ENCODE measurements at places on chromosomes 12 and 14.

- no peak for DNase-seq
These were observed 4.9 kb upstream of the NEMF start for GRCh38 chr14:49857427-49858003.

GRCh38 chr12:105670672-105671071 lies 340.2 kb downstream of the C12orf75 start:
- DNase-seq, result no peak

DNA sequence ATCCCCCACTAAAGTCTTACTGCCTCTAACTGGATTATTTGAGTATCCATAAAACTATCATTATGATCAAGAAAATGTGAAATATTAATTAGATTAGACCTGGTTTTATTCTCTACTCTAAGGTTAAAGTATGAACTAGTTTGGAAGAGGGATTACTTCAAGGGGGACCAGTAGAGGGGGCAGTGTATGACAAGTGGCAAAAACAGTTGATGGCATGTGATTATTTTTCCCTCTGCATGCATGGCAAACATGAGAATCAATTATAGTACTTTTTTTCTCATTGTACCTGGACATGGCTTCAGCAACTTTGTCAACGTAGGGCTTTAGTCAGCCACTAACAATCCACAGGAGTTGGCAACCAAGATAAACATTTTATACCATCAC lies 145.0 kb upstream of the SLC38A2 start:
- DNase-seq, result peak; percentile 37

- DNase-seq, result peak; percentile 82
These were observed 63.5 kb downstream of the DGLUCY start for GRCh38 chr14:91177073-91178034.

- no peak for DNase-seq
These were observed 1300.5 kb upstream of the TMEM132C start for GRCh38 chr12:126966498-126966897.

DNA sequence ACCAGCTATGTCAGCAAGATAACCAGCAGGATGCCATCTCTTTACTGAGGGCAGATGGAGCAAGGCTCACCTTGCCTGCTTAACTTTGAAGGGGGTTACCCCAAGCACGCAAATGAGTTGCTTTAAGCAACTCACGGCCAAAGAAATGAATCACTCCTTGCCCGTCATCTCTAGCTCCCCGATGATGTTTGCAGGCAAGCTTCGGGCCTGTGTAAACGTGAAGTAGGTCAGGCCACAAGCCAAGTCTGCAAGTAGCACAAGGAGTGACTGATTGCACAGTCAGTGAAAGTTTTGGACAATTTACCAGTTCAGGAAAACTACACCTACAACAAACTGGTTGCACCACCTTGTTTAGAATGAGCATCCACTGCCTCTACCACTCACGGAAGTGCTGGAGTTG lies 699.7 kb upstream of the TBX3 start:
- no peak for DNase-seq

- DNase-seq, result peak; percentile 35
These were observed 3.4 kb downstream of the CYP46A1 start for GRCh38 chr14:99687284-99688209.

GRCh38 chr14:26180221-26180620 lies 417.6 kb downstream of the NOVA1 start:
- DNase-seq, result no peak

- DNase-seq, result no peak
These were observed 625 bp downstream of the ANGEL1 start for GRCh38 chr14:76812093-76812421.

DNA sequence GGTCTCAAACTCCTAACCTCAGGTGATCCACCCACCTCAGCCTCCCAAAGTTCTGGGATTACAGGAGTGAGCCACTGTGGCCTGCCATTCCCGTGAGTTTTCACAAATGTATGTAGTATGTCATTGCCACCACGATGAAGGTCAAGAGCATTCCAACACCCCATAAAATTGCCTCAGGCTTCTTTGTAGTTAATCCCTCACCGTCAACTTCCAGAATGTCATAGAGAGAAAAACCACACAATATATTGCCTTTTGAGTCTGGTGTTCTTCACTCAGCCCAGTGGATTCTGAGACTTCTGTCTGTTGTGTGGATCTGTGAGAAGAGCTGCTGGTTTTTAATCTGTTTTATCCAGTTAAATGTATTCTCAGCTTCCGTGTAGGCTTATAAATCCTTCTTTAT lies 12.6 kb upstream of the CFAP251 start:
- no peak for DNase-seq

DNA sequence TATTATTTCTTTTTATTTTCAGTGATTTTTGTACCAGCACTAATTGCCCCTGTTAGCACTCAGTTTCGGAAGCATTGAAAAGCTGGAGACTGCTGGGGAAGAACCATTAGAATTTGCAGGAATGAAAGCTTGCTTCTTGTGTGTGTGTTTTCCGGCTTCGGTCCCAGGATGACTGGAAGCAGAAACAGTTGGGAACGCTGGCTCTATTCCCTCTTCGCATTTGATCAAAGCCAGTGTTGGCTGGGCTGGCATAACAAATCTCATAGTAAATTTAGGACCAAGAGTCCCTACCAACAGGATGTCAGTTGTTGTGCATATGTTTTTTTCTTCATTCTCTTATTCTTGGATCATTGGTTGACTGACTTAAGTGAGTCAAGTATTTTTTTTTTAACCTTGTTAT lies 53.6 kb upstream of the TRAF3 start:
- DNase-seq, result no peak

DNA sequence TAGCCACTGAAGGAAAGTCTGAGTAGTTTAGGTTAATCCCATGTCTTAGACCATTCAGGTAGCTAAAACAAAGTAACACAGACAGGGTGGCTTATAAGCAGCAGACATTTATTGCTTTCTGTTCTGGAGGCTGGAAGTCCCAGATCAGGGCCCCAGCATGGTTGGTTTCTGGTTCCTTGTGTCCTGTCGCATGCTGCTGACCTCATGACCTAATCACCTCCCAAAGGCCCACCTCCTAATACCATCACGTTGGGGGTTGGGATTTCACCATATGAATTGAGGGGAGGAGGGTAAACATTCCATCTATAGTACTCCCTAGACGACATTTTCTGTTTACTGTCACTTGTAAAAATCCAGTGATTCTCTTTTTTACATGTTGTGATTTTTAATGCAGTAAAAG lies 148.6 kb downstream of the FBXL14 start:
- DNase-seq, result no peak

DNA sequence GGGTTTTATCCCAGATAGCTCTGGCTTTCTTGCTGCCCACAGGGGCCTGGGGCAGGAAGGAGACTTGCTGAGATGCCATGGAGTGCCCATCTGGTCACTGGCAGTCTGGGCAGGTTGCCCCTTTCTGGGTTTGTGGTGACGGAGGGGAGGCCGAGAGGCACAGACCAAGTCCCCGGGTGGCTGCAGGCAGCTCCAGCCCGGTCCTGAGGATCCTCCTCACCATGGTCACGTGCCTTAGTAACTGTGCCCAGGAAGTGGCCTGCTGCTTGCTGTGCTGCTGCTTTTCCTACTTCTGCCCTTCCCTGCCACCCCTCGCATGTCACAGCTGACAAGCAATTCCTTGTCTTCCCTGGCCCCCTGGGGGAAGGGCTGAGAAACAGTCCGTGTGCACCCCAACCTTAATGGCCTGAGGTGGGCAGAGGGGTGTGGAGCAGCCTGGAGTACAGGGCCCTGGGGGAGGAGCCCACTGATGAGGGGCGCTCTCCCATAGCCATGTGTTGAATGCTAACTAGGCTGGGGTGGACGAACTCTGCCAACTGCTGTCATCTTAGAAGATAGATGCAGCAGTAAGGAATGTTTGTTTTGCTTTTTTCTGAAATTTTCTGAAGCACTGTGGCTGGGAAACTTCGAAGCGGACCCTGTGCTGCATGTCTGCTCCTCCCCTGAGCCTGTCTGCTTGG lies 54.9 kb upstream of the SRSF5 start:
- no peak for DNase-seq

GRCh38 chr12:113248842-113249435 lies 27.7 kb downstream of the TPCN1 start:
- DNase-seq, result no peak

- DNase-seq, result no peak
These were observed 251.4 kb downstream of the MSRB3 start for GRCh38 chr12:65529771-65530435.

- no peak for DNase-seq
These were observed 58.4 kb upstream of the BDKRB2 start for GRCh38 chr14:96146131-96146771.

- no peak for DNase-seq
These were observed 496.2 kb downstream of the EGLN3 start for GRCh38 chr14:33454707-33455106.

DNA sequence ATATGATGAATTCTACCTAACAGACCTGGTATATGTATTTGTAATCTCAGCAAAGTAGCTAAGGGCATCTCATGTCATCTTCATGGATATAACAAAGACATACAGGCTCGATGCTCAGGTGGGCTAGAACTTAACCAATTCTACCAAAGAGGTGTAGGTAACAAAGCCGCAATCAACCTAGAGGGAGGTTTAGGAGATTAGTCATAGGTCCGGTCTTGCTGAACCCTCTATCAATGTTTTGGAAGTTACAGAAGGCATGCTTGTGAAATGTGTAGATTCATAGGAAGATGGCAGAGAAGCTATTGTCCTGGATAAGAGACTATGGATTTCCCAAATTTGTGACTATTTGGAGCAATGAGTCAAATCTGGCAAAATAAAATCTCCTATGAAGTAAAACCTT lies 42.6 kb upstream of the SYCP3 start:
- DNase-seq, result no peak

- no peak for DNase-seq
These were observed 141.6 kb downstream of the GPHN start for GRCh38 chr14:66649498-66649897.

DNA sequence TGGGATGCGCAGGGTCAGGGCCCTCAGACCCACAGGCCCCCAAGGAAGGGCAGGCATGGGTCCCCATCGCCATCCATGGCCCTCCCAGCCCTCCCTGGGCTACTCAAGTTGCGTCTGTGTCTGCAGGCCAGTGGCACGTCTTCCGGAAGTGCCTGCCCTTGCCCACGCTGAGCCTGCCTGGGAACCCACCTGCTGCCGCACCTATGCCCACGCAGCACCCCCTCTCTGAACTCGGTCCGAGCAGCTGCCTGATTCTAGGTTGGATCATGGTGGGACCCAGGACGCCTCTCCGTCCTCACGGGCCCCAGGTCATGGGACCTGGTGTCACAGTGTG lies 182.8 kb downstream of the ADGRD1 start:
- no peak for DNase-seq

DNA sequence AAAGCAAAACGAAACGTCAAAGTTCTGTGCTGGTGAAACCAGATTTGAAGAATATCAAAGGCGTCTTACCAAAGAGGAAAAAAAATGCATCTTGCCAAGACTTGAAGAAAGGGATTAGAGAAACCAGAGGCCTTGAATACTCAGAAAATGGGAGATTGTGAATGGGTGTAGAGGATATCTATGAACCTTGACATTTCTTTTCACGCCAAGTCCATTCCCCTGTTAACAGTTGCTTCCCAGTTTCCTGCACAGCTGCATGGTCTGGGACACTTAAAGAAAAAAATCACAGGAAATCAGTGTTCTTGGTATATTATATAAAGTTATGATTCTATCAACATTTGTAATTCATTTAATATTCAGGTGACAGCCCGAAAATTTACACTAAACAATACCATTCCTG lies 1.4 kb upstream of the GTF2A1 start:
- no peak for DNase-seq

- DNase-seq, result no peak
These were observed 7.4 kb downstream of the MDM2 start for GRCh38 chr12:68815232-68815927.

DNA sequence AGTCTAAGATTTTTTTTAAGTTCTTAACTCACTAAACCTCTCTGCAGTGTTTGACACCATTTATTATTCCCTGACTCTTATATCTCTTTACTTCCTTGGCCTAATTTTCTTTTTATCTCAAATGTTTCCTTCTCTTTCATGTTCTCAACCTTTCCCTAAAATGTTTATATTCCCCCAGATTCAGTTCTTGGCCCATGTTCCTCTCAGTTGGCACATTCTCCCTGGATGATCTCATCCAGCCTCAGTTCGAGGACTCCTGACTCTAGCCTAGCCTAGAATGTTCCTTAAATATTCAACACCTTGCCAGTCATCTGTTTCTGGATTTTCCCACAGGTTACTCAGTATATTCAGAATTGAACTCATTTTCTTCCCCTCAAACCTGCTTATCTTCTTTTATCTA lies 81.3 kb downstream of the SCN8A start:
- no peak for DNase-seq
